Natural killer cell (primary cell): ENCODE measurements at places on chromosomes 13 and 19. TPM values are rescaled to one million over a fixed set of nuclear protein-coding genes. Genes with fewer than 3 reads are reported as not detected.

RAB3A gene
- 5.2 TPM for total RNA-seq

CRLF1 gene
- not detected for total RNA-seq

KIRREL2 gene
- not detected for total RNA-seq

COX7A1 gene
- total RNA-seq: not detected

TNFRSF19 gene
- total RNA-seq: 0.60 TPM

NCCRP1 gene
- total RNA-seq: not detected

BSPH1 gene
- not detected for total RNA-seq

ENOX1 gene
- total RNA-seq: not detected

SMIM7 gene
- 76.0 TPM for total RNA-seq

RDH8 gene
- total RNA-seq: not detected

ZNF724 gene
- total RNA-seq: 5.8 TPM

ANGPTL4 gene
- total RNA-seq: not detected

C19orf85 gene
- not detected for total RNA-seq
